ENCODE measurements at places on chromosomes 2 and 18.

DNA sequence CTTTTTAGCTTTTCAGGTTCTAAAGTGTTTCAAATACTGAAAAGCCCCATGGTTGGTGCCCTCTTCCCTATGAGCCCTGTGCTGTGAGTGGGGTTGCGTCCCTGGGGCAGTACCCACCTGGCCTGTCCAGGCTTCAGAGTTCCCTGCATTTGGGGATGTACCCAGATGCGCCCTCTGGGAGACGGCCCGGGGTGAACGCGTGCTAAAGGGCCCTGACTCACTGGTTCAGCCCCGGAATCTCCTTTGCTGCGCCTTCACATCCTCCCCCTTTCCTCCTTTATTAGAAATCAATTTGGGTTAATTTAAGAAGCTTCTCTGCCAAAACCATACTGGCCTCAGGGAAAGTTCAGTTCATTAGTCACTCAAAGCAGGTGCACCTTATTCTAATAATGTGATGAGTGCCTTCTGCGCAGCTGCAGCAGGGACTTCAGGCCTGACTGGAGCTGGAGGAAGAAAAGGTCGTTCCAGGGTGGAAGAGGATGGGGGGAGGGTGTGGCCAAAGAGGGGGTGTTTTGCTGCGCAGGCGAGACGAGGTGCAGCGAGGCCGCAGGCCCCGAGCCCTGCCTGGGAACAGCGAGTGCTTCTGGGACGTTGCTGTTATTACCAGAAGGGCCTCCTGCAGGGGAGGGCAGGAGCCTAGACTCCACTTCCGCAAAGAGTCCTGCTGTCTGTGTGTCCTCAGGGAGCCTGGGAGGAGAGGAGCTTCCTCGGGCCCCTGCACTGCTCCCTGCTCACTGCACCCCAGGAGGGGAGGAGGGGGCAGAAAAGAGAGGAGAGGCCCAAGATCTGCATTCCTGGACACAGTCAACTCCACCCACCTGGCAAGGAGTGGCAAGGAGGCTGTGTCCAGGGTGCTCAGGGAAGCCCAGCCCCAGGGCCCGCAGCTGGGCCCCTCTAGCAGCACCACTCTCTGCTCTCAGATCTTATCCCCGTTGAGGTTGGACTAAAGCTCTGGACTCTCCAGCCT is 223.2 kb upstream of the PXDN start:
- DNase-seq, result no peak

- DNase-seq, result no peak
These were observed 17.7 kb downstream of the POU3F3 start for GRCh38 chr2:104871649-104871971.

GRCh38 chr2:118954297-118955060 is 12.5 kb downstream of the MARCO start:
- no peak for DNase-seq

DNA sequence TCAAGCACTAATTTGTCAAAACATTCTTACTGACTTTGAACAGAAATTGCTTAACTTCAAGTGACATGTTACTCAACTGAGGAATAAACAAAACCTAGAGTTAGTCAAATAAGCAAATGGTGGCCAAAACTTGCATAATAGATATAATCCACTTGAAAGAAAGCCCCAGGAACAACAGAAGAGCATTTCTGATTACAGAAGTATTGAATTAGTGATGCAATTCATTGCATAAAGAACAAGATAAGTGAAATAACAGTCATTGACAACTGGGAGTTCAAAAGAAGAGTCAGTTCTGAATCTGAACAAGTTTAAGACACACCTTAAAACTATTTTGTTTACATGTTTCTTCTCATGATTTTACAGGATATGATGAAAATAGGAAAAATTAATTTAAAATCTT is 30.8 kb downstream of the COBLL1 start:
- no peak for DNase-seq

GRCh38 chr18:78113136-78113939 is 863.7 kb downstream of the GALR1 start:
- no peak for DNase-seq

DNA sequence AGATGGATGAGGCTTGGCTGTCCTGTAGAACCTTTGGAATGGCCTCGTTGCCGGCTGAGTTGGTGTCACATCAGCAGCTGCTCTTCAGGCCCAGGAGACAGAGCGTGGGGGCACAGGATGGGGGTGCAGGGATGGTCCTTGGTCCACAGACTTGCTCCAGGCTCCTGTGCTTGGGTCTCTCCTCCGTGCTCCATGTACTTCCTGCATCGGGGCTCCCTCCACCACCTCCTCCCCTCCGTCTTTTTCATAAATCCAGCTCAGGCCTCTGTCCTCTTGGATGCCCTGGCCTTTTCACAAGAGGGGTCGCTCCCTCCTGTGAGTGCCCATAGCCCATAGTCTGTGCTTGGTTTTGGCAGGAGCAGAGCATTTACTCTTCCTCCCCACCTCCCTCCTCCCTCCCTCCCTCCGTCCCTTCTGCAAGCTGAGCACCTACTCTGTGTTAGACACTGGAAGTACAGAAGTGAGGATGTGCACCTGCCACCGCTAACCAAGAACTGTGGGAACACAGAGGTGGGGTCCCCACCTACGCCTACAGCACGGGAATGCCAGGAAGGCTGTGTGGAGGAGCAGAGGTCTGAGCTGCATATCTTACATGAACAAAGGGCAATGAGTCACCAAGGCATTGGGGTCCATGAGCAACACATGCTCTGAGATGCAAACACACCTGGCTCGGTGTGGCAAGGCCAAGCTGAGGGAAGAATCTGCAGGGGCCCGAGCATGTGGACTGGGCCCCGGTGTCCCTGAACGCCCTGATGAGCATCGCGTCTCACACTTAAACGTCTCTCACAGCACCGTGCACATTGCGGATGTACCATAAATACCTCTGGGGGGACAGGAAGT is 458.7 kb upstream of the HS6ST1 start:
- no peak for DNase-seq

- DNase-seq, result no peak
These were observed 16.9 kb downstream of the LCT start for GRCh38 chr2:135820003-135820618.

DNA sequence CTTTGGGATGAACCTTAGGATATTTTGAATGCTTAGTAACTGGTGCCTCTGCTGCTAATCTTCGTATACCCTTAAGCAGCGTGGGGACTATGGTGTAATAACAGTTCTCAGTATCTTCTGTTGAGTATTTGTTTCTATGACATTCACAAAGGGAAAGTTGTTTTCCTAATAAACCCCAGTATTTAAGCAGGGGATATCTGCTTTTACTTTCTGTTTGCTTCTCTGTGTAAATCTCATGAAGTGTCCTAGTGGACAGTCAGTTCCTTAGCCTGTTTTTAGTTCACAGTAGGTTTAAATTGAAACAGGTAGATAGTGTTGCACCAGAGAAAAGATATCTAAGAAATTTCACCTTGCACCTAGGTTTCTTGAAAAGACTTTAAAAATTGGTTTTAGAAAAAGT is 14.9 kb downstream of the KIAA1328 start:
- no peak for DNase-seq

DNA sequence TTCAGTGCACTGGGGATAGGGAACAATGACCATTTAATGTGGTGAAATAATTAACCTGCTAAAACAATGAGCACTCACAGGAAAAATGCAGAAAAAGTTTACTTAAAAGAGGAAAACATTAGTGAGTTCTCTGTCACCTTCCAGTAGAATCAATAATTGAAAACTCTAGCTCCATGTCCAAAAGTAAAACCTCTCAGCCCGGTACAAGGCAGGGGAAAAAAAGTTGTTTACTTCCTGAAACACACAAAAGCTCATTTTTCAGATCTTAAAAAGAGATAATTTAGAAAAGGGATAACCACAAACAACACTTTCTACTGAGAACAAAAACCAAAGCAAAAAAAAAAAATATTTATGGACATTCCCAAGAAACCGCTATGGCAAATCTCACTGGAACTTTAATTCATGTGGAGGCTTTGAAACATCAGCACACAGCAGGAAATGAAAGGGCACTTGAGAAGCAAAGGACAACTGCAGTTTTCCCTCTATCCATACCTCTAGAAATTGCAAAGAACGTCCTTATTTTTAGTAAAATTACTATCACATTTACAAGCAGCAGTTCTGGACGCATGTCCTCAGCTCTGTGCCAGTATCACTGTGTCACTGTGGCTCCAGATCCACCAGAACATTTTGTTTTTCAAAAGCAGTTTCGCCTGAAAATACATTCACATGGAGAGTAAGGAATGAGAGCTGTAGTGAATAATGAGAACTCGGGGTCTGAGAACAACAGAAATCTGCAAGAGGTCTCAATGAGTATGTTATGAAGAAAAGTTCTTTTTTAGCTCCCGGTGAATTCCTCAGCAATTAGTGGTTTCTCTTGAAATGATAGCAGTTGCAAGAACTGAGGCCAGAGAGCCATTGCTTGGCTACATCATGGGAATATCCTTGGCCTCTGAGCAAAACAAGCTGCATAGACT is 44.7 kb upstream of the DNAH7 start:
- no peak for DNase-seq

GRCh38 chr2:54610700-54611099 is 112.8 kb upstream of the EML6 start:
- no peak for DNase-seq

GRCh38 chr2:112679484-112679883 is 33.7 kb downstream of the SLC20A1 start:
- no peak for DNase-seq

DNA sequence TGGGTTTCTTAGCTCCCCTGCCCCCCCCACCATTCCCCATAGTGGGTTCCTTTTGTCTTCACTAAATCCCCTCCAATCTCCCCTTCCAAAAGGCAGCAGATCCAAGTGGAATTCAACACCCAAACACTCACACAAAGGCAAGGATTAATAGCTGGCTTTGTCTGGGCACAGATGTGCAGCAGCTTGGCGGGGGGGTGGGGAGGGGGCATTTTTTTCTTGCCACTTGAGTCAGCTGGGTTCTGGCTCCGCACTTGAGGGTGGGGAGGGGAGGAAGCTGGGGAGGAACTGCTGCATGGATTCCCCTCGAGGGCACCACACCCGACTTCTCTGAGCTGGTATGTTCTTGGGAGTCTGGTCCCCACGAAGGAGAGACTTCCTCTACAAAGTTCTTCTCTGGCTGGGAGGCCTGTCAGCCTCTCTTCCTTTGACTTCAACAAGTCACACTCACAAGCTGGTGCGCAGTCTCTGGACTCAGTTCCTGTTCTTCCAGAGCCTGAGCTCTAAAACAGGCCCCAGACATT is 36.0 kb downstream of the SERTAD2 start:
- no peak for DNase-seq

GRCh38 chr18:55912919-55913318 is 324.9 kb upstream of the TCF4 start:
- no peak for DNase-seq

DNA sequence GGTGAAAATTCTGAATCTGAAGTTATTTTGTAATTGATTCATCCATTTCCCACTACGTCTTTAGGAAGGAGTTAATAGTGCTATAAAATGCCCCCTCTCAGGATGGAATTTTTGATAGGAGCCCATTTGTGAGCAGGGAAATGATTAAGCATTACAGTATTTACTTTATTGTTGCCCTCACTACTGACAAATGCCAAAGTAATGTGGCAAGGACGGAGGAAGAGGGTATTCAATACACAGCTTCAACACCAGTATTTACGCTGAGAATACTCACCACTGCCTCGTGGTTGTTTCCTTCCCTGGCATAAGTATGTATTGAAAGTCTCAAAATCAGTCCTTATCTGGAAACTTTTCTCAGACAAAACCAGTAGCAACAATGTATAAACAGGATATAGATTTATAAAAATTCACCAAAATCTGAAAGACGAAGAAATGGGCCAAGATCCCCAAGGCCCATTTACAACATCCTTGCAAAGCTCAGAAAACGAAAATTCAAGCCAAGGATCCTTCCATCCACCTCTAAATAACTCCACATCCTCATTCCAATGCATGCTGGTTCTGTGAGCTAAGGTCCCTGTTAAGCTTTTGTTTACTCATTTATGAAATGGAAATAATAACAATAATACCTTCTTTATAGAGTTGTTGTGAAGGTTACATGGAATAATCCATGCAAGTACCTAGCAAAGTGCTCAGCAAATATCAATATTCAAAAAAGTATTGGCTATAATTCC is 29.3 kb downstream of the FEZ2 start:
- no peak for DNase-seq

DNA sequence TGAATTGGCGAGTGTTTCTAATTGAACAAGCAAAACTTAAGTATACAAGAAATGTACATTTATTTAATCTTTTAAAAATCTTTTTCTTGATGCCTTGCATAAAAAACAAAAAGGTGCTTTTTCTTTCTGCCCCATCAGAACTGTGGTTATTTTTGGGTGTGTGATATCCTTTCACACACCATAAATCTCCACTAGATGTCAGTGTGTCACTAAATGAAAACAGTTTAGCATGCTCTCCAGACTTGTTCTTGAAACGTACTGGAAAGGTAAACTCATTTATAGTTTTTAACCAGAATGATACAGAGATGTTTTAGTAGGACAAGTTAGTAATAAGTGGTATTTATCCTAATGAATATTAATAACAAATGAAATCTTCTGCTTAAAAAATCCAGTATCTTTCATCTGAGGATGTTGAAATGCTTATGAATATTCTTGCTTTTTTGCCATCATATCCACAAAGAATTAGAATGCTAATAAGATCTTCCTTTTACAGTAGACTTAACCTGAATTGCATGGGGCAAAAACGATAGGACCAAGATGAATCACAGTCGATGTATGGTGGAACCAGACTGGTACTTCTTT is 96.8 kb downstream of the UBE2E3 start:
- DNase-seq, result no peak

DNA sequence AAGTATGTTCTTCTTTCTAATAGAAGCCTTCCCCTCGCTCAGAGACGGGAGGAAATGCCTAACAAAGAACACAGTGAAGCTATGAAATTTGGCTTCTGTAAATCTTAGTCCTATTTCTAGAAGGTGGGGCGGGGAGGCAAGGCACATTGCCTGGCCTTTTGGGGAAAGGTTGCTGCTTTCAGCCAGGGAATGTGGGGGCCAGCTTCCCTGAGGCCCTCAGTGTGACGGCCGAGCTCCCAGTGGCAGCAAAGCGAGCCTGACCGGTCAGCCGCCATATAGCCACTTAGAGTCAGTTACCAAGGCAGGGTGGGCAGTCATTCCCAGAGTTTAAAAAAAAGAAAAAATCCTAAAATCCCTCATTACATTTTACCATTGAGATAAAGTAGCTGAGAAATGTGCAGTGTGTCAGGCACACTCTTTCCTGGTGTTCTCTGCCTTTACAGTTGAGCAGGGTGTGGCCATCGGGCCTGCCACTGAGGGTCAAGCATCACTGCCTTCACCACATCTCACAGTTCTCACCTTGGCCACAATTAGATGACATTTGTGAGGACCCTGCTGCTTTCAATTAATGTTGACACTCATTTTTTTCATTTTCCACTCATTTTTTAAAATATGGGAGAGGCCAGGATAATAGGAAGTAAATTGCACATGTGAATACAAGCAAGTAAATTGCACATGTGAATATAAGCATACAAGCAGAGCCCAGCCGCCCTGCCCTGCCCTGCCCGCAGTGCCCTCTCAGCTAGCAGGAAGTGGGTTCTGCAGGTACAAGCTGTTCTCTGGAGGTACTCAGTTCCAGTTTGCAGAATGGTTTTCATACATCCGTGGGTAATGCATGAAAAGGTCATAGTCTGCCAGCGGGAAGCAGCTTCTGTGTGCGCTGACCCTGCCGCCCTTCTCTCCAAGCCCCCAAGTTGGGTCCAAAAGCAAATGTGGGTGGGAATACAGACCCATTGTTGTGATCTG is 76.9 kb downstream of the WDSUB1 start:
- DNase-seq, result peak; percentile 84

Data from mucosa of descending colon (tissue), 3 donors.